ENCODE measurements at places on chromosomes 12 and 14.

DNA sequence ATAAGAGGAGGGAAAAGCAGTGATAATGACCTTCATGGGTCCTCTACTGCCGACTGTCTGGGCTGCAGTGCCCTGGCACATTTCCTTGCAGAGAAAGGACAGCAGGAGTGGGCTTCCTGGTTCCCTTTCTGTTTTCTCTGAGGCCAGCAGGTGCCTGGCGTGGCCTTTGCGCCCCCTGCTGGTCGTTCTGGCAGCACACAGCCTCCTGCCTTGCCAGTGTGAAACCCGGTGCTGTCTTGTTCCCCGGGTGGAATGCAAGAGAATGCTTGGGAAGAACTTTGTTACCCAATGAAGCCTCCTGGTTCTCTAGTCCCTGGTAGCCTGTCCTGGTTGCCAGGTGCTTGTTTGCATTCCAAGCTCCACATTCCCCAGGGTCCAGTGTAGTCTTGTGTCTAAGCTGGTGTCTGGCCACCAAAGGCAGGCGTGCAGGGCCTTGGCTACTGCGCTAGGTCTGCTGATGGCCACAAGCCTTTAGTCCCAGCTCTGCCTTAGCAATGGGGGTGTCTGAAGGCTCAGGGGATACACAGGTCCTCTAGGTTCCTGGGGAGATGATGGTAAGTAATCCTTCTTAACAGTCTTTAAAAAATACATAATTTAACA lies 1392.4 kb upstream of the TMEM132C start:
- peak; percentile 27 for DNase-seq

- DNase-seq: no peak
Observed at GRCh38 chr14:47276931-47277330, 398.5 kb downstream of the MDGA2 start.

DNA sequence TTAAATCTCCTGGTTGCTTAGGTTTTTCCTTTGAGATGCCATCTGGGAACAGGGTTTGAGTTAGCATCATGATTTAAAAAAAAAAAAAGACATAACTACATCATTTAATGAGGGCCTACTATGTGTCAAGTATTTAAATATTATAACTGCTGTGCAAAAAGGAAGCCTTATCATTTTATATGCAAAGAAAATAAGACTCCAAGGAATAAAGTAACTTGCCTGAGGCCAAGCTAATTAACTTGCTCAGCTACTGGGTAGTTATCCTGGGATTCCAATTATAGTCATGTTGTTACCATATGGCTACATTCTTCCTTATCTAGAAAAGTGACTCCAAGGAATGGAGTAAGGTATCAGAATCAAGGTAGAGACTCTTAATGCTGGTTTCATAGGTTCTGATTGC lies 123.5 kb downstream of the SLC41A2 start:
- no peak for DNase-seq

DNA sequence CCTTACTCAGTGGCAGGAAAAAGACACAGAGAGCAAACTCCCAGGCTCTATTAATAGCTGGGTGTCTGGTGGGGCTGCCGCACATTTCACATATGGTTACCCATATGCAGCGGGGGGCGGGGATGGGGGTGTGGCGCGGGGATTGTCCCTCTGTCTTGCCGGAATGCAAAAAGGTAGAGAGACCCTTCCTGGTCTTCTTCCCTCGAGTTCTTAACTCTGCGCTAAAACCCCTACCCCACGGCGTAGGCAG lies 1.7 kb downstream of the PRMT8 start:
- DNase-seq: no peak

DNA sequence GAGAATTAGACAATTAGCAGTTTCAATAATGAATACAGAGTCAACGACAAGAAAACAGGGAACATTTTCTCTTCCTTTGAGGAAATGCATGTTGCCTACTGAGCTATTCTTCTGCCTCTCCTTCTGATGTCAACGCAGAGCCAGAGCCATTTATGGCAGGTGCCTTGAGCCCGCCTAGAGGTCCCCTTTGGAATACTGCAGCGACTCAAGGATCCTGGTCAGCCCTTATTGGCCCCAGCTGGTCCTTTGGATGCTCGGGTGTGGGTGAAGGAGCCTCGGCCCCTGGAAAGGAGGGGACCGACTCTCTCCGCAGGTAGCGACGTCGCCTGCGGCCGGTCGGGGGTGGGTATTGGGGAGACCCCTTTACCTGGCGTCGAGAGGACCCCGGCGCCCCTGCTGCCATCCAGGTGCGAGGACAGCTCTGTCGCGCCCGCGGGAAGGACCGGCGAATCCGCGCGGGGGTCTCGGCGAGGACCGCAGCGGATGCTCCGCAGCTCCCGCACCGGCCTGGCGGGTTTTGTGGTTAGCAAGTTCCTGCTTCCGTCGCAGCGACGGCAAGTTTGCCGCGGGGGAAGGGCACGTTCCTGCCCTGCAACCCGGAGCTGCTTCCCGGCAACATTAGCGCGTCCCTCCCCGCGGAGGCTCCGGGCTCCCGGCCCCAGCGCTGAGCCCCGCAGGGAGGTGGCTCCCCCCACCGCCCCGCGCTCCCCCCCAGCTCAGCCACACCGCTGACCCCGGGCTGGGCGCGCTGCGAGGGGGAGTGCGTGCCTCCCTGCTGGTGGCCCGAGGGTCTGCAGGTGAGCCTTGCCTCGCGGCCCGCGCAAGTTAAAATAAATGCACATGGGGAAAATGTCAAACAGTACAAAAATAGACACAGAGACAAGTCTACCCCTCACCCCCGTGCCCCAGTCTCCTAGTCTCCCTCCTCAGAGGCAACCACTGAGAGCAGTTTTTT lies at the start of gene MANSC1:
Gene MANSC1 (minus strand): TSS at position 532 of the 955 bp plus-strand sequence. CDS start 6,928 bp downstream, outside the sequence.
- DNase-seq: no peak

GRCh38 chr14:61234215-61234916 lies 46.8 kb downstream of the TMEM30B start:
- DNase-seq: no peak

DNA sequence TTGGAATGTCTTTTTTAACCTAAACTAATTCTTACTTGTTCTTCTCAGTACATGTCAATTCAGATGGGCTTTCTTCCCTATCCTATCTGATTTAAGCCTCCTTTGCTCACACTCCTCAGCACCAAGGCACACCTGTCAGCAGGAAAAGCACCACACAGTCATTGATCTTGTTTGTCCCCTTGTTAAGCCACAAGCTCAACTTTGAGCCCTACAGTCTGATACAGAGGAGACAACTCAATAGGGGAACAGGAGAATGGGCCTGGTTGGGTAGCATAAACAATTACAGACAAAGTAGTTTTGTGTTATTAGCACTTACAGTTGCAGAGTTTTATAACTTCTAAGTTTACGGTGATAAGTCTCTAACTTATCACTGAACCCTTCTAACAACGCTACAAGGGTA lies 29.5 kb upstream of the SYCP3 start:
- DNase-seq: no peak

- no peak for DNase-seq
Observed at GRCh38 chr12:79508622-79509021, 182.1 kb downstream of the PAWR start.

- DNase-seq: peak; percentile 27
Observed at GRCh38 chr12:7501031-7501588, 2.5 kb downstream of the CD163 start.

- no peak for DNase-seq
Observed at GRCh38 chr12:7373226-7373625, 69.4 kb downstream of the ACSM4 start.

GRCh38 chr12:75792687-75793086 lies 238.9 kb downstream of the PHLDA1 start:
- no peak for DNase-seq

DNA sequence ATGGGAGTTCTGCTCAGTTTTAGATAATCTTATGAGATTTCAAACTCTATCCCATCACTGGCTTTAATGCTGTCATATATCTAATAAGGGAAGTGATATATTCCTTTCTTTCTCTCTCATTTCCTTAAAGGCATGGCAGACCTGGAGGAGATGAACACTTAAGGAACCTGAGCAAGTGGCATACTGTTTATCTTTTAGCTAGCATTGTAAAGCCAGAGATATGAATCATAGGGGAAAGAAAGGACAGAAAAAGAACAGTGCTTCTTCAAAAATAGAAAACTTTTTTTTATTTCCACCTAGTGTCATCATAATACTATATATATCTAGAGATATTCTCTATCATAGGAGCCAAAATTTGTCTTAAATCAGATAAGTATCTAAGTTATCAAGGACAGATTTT lies 68.3 kb upstream of the PSMA6 start:
- DNase-seq: no peak
